ENCODE measurements at places on chromosomes 1 and 21. TPM values are rescaled to one million over a fixed set of nuclear protein-coding genes. Genes with fewer than 3 reads are reported as not detected.

GRCh38 chr1:179141592-179142251 lies 59.9 kb downstream of the TOR3A start:
- no peaks in the 10 kb centered on the region for H3K27me3 ChIP-seq
- H3K4me1 ChIP-seq, result no peaks in the 10 kb centered on the region
- no peak overlapping the region for H3K4me3 ChIP-seq
- no peak for DNase-seq
- peak overlapping the region; percentile 1 for H3K27ac ChIP-seq

- H3K36me3 ChIP-seq, result no peaks in the 10 kb centered on the region
- no peak for DNase-seq
- no peak overlapping the region for H3K27ac ChIP-seq
- no peaks in the 10 kb centered on the region for H3K27me3 ChIP-seq
- no peak overlapping the region for H3K4me3 ChIP-seq
Observed at GRCh38 chr1:38071312-38072256, 25.0 kb upstream of the POU3F1 start.

DNA sequence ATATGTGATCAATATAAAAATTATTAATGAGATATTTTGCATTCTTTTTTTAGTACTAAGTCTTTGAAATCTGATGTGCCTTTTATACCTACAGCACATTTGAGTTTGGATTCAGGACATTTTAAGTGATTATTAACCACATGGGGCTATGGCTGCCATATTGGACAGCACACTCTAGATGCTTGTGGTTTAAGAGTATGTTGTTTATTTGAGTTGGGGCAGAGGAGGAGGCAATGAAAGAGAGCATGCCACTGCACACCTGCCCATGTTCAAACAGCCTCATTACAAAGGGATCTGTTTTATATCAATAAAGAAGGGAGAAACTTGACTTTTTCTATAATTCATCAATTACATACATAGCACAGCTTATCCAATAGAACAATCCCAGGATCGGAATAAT lies 99.4 kb upstream of the EDEM3 start:
- no peak overlapping the region for H3K27ac ChIP-seq
- no peaks in the 10 kb centered on the region for H3K27me3 ChIP-seq
- no peaks in the 10 kb centered on the region for H3K36me3 ChIP-seq
- DNase-seq, result no peak
- H3K4me3 ChIP-seq, result no peak overlapping the region

The LCE6A gene
- total RNA-seq, result not detected

The ZYG11B gene
- 36.3 TPM for total RNA-seq

Data from Peyer's patch (tissue), 4 donors.